CD4-positive, alpha-beta T cell treated with Interleukin-6 at 100 ng/mL for 8 hours (primary cell): ENCODE measurements at places on chromosomes 1 and 21.
A peak's percentile ranks its signal among the peaks of the same experiment; 100 is the strongest.

- no peak for DNase-seq
These were observed 62.3 kb downstream of the COL18A1 start for GRCh38 chr21:45467221-45467779.

GRCh38 chr1:3530926-3531818 lies 76.7 kb downstream of the ARHGEF16 start:
- DNase-seq = peak; percentile 91

DNA sequence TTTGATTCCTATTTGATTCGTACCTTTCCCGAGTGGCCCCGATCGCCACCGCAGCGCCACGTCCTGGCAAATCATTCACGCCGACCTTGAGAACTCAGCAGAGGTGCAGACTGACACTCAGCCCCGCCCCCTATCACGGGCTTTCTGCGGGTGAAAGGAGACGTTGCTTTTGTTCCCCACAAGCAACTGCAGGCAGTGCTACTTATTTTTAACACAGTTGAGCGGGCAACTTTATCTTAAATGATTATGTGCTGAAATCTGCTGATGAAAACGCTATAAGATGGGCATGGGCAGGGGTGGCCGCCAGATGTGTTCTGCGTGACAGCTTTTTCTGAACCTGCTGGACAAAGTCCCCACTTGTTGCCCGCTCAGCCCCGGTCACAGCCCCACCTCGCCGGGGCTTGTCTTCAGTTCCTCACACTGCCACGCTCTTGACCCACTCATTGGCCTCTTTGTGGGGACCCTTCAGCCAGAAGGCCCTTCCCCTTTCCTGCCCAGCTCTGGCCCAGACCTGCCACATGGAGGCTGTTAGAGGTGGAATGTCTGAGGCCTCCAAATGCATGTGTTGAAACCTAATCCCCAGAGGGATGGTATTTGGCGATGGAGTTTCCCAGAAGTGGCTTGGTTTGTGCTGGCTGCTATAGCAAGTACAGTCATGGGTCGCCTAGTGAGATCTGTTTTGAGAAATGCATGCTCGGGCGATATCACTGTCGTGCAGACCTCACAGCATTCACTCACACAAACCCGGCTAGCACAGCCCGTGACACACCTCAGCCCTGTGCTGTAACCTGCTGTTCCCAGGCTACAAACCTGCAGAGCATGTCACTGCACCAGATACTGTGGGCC lies 15.7 kb upstream of the PDXK start:
- DNase-seq = no peak

GRCh38 chr1:208965351-208965750 lies 618.2 kb upstream of the CAMK1G start:
- no peak for DNase-seq

GRCh38 chr1:170262276-170262939 lies 116.6 kb downstream of the NTMT2 start:
- no peak for DNase-seq

- DNase-seq = no peak
These were observed 83.9 kb downstream of the SMYD2 start for GRCh38 chr1:214364786-214365295.

DNA sequence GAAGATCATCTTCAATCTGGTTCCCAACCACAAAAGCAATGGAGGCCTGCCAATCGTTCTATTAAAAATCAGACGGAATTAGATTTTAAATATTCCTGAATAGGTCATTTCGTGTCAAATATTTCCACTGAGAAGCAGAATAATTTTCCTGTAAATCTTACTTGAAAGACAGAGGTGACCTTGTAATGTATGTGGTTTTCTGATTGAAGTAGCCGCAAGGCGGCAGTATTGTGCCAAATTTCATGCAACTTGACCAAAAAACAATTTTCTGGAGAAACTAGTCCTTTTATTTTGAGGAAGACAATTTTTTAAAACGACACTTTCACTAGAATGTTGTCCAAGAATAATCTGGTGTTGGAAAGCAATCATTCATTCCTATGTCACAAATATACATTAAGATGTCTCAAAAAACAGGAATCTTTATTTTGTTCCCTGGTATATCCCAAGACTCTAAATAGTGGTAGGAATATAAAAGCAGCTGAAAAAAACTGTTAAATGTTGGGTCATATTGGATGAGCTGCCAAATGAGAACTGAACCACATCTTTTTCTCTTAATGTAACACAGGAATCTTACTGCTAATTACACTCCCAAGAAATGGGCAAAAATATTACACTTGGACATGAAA lies 33.6 kb downstream of the SPAG17 start:
- no peak for DNase-seq

DNA sequence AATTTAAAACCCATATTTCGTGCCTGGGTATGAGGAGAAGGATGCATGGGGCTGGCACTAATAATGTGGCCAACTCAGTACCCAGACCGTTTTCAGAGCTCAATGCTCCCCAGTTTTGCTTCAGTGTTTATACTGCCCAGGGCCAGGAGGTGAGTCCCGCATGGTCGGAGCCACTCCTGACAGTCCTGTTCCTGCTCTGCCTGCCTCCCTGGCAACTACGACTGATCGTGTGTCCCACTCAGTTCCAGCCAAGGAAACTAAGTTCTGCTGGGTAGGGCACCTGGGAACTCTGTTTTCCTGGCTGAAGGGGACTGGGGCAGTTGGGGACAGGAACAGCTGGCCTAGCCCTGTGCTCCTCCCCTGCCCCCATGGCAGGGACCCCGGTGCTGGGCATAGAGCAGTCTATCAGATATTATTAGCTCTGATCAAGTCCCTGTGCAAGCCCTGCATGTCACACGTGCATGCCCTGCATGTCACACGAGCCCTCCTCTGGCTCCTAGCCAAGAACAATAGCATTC lies 19.2 kb downstream of the S100A7 start:
- DNase-seq = no peak

GRCh38 chr1:60848583-60849188 lies 233.7 kb upstream of the NFIA start:
- DNase-seq = no peak

DNA sequence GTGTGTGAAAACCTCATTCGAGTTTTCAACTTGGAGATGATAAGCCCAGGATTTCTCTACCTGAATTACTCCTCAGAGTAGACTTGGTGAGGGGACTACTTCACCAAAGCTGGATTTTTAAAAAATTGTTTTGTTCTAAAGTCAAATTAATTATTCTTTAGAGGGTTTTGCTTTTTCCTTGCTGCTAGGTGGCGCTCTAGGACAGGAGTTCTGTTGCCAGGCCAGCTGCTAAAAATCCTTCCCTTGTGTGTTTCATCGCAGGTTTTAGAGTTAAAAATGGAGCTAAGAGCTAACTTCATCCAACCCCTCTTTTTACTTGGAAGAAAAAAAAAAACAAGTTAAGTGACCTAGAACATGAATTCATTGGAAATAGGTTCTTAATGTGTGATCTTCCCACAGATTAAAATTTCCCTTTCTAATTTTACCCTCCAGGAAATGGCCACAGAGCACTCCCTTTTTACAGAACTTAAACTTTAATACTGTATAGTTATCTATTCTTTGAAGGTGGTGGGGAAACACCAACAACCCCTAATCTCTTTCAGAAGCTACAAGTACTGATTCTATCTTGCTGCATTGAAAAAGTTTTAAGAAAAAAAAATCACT lies 36.7 kb upstream of the FAM163A start:
- peak; percentile 47 for DNase-seq

DNA sequence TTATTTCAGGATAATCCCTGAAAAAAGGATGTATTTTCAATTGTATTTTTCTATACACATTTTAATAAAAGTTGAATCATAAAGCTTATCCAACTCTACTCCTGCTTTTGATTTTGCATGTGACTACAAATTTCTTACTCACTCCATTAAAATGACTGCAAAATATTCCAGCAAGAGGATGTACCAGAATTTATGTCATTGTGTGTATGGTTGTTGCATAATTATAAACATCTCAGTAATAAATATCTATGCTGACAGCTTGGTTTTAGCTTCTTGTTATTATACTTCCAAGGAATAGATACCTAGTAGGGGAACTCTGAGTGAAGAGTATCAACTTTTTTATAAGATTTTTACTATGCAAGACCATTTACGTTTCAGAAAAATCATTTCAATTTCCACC lies 463.2 kb upstream of the RUNX1 start:
- no peak for DNase-seq

DNA sequence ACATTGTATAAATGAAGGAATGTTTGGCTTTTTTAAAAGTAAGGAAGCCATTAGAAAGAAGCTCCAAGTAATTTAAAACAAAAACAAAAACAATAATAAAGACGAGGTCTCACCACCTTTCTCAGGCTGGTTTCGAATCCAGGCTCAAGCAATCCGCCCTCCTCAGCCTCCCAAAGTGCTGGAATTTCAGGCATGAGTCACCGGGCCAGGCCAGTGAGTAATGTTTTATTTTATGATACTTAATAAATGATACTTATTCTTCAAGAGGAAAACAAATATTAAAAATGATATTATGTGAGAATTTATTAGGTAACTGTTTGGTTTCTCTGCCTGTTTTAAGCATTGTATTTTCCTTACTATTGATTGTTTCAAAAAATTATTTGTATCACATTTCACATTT lies 201.4 kb upstream of the BRINP3 start:
- no peak for DNase-seq

DNA sequence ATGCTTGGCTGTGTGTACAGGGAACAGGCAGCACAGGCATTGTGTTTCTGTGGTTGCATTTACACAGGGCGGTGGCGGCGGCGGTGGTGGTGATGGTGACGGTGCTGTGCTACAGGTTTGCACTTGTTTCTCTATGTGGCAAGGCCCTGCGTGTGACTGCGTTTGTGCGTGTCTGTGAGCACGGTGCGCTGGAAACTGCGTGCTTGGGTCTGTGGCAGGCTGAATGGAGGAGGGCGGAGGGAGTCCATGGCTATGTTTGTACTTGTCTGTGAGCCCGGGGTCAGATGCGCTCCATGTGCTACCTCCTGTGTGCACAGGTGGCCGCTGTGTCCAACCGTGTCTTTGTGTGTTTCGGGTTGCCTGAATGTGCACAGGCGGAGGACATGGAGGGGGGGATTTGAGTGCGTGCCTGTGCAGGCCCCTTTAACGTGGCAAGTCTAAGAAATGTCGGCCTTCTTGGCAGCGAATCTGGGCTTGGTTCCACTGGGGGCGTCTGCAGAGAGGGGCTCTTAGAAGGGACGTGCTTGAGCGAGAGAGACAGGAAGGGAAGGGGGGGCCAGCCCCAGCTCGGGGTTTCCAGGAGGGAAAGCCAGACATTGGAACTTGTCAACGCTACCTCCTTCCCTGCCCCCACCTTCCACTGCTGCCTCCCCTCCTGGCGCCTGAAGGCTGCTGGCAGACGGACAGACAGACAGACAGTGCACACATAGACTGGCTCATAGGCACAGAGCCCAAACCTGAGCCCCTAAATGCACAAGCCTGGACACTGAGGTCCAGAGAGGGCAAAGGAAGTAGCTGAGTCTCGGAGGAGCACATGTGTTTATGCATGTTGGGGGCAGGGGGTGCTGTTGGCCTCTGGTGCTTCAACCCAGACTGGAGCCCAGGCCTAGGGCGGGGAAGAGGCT lies 32.7 kb upstream of the WASF2 start:
- peak; percentile 74 for DNase-seq

DNA sequence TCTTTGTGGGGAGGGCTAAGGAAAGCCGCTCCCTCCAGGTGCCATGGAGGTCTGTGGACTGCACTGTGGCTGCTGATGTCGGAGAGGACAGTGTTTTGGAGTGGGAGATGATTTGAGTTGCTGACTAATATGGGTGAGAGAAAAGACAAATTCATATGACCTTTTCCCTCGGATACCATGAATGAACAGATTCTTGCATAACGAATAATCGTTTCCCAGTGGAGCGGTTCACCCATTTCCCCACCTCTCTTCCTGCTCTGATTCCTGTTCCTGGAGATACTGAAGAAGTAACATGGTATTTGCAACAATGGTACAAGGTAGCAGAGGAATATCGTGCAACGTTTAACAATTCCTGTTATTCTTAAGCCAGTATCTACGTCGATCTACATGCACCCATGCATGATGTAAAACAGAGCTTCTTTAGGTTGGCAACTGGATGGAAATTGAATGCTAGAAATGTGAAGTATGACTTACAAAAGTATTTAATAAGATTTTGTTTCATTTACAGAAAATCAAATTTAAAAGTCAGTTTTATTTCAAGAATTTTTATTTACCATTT lies 227.1 kb downstream of the TOMM20 start:
- no peak for DNase-seq

- no peak for DNase-seq
These were observed 5.9 kb downstream of the NBPF1 start for GRCh38 chr1:16607433-16607851.

GRCh38 chr21:20538039-20538658 lies 460.1 kb upstream of the NCAM2 start:
- DNase-seq = no peak

DNA sequence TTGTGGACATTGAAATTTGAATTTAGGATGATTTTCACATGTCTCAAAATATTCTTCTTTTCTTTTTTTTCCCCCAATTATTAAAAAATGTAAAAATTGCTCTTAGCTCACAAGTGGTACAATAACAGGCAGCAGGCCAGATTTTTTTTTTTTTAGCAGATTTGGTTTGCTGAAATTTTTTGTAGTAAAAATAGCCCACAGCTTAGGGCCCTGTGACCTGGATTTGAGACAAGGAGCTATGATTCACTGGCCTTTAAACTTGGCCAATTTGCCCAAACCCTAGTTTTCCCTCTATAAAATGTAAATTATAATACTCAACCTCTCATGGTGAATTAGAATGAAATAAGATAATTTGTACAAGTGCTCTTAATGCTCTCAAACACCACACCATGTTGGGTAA lies 253.8 kb downstream of the DYRK1A start:
- DNase-seq = no peak

DNA sequence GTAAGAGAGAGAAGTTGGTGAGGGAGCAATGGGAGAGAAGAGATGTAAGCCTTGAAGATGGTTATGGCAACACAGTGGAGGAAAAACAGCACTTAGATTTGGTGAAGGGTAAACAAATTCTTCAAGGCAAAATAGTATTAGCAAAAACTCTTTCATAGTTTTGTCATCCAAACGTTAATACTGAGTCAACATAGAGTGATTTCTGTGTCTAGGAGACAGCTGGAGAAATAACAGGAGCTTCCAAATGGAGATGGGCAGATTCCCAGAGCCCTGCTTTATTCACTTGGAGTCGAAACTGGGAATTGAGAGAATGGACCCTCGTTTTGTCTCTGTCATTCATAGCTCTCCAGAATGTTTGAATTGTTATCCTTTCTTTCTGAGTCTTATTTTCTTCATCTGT lies 68.3 kb downstream of the PLA2G4A start:
- no peak for DNase-seq

DNA sequence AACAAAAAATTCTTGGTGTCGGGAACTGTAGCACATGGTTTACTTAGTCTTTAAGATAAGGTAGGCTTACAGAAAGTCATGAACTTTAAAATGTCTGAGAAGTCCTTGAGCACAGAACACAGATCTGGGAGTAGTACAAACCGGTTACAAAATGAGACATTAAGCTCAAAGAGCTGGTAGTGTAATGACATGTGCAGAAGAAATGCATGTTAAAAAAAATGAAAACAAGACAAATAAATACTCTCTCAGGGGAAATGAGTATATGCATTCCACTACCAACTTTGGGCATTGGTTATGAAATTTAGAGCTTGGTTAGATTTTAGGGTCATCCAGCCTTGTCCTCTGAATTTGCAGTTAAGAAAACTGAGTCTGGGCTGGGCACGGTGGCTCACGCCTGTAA lies 91.5 kb upstream of the F3 start:
- DNase-seq = no peak
